Iris pigment epithelial cell (primary cell): ENCODE measurements at places on chromosomes 7 and 10.

DNA sequence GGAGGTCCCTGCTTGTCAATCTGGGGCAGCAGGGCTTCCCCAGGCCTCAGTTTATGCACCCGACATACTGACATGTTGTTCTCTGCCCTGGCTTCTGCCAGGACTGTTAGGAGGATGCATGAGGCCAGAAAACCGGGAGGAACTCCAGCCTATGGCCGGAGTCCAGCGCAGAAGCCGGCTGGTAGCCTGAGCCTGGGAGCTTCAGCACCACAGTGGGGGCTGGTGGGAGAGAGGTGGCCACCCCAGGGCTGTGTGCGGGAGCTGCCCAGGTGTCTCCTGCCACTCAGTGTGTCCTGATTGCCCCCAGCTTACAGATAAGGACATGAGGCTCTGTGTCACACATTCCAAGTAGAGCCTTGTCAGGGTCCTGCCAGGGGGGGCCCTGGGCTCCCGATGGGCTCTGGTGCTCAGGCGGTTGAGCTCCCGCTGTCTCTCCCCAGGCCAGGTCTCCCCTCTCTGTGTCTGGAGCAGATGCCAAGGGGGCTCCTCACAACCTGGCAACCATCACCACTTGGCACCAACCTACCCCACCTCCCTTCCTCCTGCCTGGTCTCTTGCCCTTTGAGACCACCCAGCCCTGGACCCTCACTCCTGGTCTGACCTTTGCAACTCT, 32.3 kb downstream of the PPIF start:
- DNase-seq = no peak

- DNase-seq = no peak
Observed at GRCh38 chr10:78437407-78437768, 403.7 kb downstream of the RPS24 start.

- DNase-seq = peak; percentile 86
Observed at GRCh38 chr10:15046626-15047025, 2.9 kb downstream of the OLAH start.

- no peak for DNase-seq
Observed at GRCh38 chr10:118003126-118003525, 43.6 kb downstream of the RAB11FIP2 start.

- no peak for DNase-seq
Observed at GRCh38 chr7:110677405-110677804, 413.5 kb upstream of the LRRN3 start.

- no peak for DNase-seq
Observed at GRCh38 chr7:24995466-24995865, 15.5 kb upstream of the OSBPL3 start.

- peak; percentile 30 for DNase-seq
Observed at GRCh38 chr10:125840955-125841354, 17.6 kb downstream of the BCCIP start.

GRCh38 chr7:15684871-15685270, 1.6 kb downstream of the MEOX2 start:
- DNase-seq = no peak

DNA sequence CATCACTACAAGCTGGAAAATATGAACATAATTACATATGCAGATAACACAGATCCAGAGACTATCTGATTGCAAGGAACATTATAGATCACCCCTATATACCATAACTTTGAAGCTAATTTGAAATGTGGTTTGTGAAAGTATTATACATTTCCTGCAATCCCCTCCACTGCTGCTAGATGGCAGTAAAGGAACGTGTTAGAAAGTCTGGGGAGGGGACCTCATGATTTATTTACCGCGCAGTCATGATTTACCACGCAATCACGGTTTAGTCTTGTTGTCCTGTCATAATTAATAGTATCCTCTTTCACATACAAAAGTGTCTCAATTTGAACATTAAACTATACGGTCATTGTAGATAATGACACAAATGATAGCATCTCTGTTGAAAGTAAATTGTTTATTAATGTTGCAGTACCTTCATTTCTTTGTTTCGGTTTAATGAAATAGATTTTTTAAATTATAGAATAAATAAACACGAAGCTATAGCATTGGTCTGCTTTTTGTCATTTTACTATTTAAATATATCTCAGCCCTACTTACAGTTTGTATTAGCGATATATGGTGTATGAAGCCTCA, 145.3 kb upstream of the PRSS1 start:
- DNase-seq = peak; percentile 73

DNA sequence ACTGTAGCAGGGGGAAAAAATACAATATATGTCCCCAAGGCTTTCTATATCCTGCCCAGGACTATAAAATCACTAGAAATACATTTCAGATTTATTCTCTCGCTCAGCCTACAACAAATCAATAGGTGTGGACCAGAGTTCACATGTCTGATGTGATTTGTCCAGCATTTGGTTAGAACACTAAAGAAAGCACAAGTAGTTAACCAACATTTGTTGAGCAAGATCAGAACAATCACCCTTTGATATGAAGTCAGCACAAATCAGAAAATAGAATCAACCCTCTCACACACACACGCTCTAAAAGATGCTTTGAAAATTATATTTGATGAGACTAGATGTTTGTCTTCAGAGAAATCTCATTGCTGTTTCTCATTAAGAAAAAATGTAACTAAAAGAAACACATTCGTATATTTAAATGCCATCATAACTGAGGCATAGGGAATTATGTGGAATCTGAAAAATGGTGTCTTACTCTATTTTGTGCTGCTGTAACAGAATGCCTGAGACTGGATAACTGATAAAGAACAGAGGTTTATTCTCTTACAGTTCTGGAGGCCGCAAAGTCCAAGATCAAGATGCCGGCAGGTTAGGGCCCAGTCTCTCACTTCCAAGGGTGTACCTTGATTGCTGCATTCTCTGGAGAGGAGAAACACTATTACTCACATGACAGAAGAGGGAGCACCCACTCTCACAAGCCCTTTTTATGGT, 10.5 kb downstream of the AKR1D1 start:
- no peak for DNase-seq

DNA sequence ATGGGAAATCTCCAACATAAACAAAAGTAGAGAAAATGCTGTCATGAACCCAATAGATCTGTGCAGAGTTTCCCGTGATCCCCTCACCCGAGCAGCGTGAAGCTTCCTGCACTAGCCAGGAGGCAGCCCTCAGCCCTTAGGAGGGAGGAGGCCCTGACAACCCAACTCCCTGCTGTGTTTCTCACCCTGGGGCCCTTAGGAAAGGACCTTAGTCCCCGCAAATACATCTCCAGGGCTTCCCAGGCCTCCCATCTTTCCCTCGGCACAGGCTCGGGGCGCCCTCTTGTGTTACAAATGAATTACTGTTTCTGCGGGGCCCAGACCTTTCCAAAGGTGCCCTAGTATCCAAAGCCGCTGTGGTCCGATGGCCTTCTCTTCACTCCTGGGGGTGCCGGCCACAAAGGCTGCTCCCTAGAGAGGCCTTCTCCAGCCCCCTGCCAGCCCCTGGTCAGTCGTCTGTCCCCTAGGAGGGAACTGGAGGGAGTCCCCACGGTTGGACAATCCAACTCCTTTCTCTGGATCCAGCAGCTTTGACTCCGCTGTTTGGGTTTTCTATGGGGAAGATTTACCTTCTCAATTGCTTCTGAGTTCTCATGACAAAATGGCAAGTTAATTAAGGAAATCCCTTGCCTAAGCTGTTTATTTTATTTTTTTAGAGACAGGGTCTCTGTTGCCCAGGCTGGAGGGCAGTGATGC, 49.9 kb upstream of the SH2B2 start:
- peak; percentile 57 for DNase-seq

GRCh38 chr7:6169805-6170520, 102.5 kb downstream of the CYTH3 start:
- no peak for DNase-seq

GRCh38 chr10:28580825-28581224, 47.9 kb downstream of the WAC start:
- peak; percentile 50 for DNase-seq

DNA sequence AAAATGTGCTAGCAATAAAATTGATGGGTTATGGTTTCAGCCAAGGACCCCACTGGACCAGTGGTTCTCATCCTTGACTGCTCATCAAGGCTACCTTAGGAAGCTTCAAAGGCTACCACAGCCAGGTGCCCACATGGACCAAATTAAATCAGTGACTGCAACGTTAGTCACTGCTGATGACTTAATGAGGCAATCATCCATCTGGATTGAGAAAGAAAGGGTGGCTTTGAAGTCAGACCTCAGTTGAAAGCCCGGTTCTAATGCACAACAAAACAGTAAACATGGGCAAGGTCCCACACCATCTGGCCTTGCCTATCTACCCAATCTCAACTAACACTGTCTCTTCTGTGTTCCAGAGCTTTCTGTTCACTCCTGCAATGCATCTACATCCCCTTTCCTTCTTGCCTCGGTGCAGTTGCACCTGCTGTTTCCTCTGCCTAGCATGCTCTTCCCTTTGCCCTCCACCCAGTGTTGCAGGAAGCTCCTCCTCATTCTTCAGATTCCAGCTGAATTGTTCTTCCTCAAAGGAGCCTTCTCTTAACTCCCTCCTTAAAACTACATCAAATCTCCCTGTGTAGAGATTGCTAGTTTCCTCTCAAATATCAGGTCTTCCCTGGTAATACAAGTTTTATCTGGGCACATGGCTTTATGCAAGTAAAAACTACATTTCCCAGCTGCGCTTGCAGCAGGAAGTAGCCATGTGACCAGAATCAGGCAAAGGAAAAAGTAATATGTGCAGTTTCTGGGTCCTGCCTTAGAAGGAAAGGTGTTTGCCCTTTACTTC, 10.3 kb upstream of the KCNK18 start:
- DNase-seq = peak; percentile 26

- peak; percentile 86 for DNase-seq
Observed at GRCh38 chr7:47520406-47520805, 61.5 kb downstream of the TNS3 start.

DNA sequence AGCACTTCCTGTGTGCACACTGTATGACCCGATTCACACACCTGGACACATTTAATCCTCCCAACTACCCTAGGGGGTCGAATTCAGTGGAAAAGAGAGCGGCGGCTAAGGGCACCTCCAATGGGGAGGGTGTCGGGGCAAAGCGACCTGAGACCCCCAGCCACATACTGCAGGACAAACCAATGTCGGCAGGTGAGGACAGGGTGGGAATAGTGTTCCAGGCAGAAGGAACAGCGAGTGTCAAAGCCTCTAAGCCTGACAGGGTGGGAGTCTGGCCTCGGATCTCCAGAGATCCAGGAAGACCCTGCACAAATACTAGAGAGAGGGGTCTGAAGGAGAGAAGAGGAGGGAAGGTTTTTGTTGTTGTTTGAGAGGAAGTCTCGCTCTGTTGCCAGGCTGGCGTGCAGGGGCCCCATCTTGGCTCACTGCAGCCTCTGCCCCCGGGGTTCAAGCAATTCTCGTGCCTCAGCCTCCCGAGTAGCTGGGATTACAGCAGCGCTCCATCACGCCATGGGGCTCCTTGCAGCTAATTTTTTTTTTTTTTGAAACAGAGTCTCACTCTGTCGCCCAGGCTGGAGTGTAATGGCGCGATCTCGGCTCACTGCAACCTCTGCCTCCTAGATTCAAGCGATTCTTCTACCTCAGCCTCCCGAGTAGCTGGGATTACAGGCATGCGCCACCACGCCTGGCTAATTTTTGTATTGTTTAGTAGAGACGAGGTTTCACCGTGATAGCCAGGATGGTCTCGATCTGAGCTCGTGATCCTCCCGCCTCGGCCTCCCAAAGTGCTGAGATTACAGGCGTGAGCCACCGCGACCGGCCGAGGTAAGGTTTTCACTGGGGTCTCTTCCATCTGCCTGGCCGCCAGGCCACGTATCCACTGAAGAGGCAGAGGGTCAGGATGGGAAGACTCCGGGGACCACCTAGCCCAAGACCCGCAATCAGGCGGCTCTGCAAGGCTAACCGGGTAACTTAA, 1.2 kb upstream of the ARPC1B start:
- DNase-seq = no peak

- DNase-seq = no peak
Observed at GRCh38 chr7:1692515-1693418, 22.7 kb downstream of the ELFN1 start.

DNA sequence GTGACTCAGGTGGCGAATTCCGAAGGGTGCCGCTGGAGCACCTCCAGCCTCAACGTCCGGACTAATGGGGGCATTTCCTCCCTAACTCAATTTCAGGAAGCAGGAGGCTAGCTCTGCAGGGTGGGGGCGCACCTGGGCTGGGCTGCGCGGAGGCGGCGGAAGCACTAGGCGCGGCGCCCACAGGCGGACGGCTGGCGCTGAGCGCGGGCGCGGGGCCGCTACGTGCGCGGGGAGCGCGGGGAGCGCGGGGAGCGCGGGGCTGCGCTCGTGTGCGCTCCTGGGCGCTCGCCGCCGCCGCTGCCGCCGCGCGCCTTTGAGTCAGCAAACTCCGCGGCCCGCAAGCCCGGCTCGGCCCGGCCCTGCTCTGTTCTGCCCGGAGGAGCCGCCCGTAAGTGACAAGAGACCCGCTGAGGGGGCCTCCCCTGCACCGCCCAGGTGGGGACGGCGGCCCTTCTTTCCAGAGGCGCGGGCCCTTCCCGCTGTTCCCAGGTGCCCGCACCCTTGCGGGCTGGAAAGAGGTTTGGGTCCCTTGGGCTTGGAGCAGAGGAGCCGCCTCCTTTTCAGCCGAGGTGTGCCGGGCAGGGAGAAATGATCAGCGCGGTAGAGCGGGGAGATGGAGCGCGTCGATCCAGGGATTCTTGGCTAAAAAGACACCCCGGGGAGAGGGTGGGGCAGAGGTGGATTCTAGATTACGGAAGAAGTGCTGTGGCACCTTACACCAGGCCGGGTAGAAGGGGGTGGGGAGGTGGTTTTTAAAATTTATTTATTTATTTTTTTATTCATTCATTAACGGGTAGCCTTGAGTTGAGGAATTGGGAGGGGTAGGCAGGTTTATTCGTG, at the start of gene SNX10:
Gene SNX10, plus strand, starts transcription at position 164 of the 840 bp plus-strand sequence. CDS start 54,581 bp downstream, outside the sequence.
- peak; percentile 21 for DNase-seq

- DNase-seq = no peak
Observed at GRCh38 chr7:18834577-18834976, 282.9 kb downstream of the TWIST1 start.

DNA sequence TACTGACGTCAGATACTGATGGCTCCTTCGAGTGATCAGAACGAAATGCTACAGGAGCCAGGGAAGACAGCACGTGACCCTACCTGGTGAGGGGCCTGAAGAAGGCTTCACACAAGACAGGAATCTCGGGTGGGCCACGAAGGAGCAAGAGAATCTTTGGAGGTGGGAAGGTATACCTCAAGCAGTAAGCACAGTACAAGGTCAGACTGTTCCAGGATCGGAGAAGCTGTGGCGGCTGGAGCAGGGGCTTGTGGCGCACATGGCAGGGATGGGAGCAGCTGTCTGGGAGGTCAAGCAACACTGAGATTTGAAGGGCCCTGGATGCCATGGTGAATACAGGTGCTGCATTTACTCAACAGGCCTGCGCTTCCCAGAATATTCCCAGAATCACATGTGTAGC, 45.4 kb downstream of the C10orf143 start:
- DNase-seq = no peak

GRCh38 chr7:45689011-45689796, 115.0 kb downstream of the ADCY1 start:
- peak; percentile 89 for DNase-seq

GRCh38 chr7:50304911-50305582, 531 bp downstream of the IKZF1 start:
- DNase-seq = no peak
